ENCODE measurements at places on chromosomes 6 and 20.
A peak's percentile ranks its signal among the peaks of the same experiment; 100 is the strongest.

DNA sequence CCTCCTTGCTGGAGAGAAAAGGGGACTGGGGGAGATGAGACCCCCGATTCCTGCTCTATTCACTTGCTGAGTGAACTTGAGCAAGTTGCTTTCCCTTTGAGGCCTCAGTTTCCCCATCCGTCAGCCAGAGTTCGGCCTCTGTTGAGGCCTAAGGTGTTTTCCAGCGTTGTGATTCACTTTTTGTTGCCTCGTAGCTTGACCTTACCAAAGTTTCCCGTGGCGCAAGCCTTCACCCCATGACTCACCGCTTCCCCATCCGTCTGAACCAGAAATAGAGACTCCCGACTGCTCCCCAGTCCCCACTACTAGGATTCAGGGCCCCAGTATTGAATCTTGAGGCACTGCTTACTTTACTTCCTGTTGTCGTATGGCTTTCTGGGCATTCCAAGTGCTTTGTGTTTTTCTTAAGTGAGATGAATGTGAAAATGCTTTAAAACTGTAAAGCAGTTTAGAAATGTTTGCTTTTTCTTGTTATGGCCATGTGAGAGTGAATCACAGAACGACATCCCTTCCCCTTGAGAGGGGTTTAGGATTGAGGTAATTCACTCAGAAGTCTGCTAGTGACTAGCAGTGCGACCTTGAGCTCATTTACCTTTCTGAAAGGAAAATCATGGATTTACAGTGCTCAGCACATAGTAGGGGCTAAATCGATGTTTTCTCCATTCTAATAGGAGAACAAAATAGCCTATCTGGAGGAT lies 1.2 kb downstream of the CHMP4B start:
- DNase-seq = peak; percentile 40

GRCh38 chr6:25883991-25884390 lies 9.9 kb upstream of the SLC17A3 start:
- DNase-seq = no peak

- no peak for DNase-seq
Observed at GRCh38 chr6:68639826-68640490, 4.9 kb downstream of the ADGRB3 start.

DNA sequence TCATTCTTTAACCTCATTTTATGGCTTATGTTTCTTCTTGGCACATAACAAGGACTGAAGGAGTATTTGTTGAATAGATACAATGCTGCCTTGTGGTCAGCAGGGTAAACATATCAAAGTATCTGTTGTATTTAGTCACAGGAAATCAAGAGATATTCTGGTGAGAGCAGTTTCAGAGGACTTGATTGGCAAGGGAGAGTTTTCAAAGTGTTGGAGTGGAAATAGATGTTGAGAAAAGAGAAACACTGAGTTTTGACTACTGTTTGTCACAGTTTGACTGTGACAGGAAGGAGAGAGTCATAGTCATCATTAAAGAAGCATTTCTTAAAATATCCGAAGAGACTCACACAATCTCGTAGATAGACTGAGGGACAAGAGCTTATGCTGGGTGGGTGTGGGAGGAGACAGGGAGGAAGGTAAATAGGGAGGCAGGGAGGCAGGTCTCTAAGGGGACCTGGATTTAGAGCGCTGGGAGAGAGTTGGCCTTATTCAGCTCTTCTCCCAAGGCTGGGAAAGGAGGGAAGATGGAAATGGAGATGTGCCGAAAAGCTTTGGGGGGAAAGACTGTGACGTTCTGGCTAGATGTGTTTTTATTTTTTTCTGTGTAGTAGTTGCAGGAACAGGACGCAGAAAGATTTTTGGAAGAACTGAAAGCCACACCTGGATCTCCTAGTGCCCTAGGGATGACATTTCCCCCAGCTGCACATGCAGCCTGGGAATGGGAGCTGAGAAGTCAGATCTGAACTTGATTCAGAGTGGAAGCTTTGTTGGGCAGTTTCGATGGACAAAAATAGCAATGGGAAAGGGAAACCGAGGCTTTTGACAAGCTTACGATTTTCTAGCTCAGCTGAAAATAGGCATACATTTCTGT lies 65.0 kb upstream of the IFNGR1 start:
- DNase-seq = no peak

GRCh38 chr6:81933608-81934051 lies 181.1 kb upstream of the TENT5A start:
- no peak for DNase-seq

- no peak for DNase-seq
Observed at GRCh38 chr6:170067181-170067641, 223.7 kb downstream of the DLL1 start.

- DNase-seq = no peak
Observed at GRCh38 chr6:32146287-32146686, 5.5 kb downstream of the PRRT1 start.

- peak; percentile 94 for DNase-seq
Observed at GRCh38 chr6:14743474-14744211, 502.2 kb upstream of the JARID2 start.

DNA sequence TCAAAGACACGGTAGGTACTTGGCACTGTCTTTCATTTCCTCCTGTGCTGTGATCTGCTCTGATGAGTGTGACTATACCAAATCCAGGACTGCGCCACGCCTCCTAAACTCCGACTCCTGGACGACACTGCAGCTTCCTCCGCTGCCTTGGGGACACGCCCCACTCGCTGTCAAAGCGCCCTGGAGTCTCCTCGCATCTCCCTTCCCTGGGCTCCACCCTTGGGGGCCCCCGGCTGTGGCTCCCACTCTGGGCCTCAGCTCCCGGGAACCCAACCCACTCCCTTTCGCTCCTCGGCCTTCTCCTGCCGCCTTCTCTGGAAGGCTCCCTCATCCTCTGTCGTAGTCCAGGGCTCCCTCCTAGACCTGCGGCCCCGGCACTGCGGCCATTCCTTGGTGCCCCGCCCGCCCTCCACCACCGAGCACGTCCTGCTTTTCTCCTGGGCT lies 61.2 kb downstream of the RSPH3 start:
- DNase-seq = peak; percentile 41

- no peak for DNase-seq
Observed at GRCh38 chr20:50903353-50904051, 27.7 kb downstream of the ADNP start.

GRCh38 chr6:42512579-42512978 lies 51.2 kb upstream of the UBR2 start:
- DNase-seq = no peak

- no peak for DNase-seq
Observed at GRCh38 chr20:63477061-63477616, 4.7 kb upstream of the KCNQ2 start.

- no peak for DNase-seq
Observed at GRCh38 chr6:133392015-133392414, 150.9 kb downstream of the EYA4 start.

DNA sequence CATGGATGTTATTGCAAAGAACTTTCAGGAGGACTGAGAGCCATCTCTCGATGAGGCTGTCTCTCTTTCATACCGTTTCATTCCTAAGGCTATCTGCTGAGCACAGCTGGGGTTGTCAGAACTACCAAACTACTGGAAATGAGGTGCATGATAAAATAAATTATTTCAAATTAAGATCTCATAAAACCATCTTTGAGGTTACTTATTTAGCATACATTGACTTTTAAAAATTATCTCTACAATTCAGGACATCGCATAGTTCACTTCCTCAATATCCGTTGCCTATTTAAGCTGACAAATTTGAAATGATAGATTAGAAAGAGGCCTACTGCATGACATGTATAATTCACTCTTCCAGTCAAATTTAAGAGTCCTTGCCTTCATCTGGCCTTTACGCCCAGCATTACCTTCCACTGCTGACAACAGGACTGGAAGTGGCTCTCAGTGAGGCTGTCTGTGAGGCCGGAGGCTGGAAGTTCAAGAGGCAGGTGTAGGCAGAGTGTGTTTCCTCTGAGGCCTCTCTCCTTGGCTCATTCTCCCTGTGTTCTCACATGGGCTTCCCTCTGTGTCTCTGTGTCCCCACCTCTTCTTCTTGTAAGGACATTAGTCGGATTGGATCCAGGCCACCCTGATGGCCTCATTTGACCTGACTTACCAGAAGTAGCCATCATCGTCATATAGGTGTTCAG lies 12.8 kb upstream of the DUSP22 start:
- no peak for DNase-seq

- no peak for DNase-seq
Observed at GRCh38 chr6:148303616-148304015, 39.0 kb upstream of the SASH1 start.

DNA sequence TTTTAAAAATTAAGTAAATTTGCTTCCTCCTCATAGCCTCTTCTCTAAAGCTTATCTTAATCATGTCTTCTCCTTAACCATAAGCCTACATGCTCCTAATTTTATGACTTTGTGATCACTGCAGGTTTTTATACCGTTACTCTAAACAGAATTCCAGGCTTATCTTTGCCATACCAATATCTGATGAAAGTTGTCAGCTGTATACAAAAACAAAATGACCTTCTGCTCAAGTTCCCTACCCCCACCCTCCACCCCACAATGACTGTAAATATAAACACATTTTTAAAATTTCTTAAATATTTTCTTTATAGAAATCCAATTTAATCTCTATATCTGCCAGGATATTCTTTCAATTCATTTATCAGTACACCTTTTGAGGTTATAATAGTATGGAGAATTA lies 60.5 kb upstream of the SGK1 start:
- DNase-seq = no peak

GRCh38 chr20:35001596-35002362 lies 46.1 kb downstream of the MYH7B start:
- DNase-seq = no peak

- DNase-seq = no peak
Observed at GRCh38 chr6:137745321-137745720, 121.7 kb upstream of the TNFAIP3 start.

DNA sequence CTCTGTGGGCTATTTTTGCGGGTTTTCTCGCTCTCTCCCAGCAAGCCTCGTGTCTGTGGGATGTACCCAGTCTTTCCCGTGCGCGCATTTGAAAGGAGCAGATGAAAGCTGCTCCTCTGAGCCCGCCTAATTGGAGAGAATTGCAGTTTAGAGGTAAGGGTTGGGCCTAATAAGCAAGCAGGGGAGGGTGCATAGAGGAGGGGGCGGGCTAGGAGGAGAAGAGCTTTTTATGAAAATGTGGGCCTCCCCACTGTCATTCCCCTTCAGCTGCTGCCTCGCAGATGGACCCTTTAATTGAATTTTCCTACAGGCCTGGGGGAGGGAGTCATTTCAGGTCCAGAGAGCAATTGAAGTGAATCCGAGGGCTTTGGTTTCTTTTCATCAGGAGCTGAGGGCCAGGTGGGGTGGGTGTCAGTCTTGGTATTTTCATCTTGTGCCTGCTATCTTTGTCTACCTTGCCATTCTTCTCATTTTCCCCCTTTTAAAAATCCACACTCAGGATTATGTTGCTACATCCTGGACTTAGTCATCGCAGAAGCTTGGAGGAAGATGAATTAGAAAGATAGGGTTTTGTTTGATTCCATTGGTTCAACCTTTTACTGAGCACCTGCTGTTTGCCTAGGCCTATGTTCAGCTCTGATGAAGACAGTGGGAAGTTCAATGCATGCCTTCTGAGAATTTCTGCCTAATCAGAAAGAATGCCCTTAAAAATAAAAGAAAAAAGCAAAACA lies 423.4 kb downstream of the CD83 start:
- no peak for DNase-seq
